ENCODE measurements at places on chromosomes 7 and 10.

DNA sequence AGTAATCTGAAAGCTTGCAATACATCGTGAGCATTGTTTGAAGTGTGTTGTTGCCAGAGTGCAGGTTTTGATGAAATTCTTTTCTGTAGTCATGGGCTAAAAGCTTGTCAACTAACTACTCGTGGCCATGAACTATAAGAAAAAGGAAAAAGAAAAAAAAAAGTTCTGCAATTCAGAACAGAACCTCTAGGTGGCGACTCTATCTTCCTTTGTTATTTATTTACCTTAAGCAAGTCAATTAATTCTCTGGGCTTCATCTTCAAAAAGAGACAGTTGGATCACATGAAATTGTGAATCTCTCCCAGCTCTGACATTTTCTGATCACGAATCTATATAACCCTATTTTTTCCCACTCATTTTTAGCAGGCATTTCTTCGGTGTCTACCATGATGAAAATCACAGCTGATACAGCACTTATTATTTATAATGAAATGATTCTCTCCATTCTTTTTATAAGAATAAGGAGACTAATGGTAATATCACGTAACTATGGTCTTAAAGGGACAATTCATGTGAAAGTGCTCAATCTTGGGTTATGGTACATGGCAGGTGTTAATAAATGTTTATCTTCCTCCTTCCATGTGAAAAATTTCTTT lies 18.8 kb downstream of the TMEM196 start:
- DNase-seq: no peak

DNA sequence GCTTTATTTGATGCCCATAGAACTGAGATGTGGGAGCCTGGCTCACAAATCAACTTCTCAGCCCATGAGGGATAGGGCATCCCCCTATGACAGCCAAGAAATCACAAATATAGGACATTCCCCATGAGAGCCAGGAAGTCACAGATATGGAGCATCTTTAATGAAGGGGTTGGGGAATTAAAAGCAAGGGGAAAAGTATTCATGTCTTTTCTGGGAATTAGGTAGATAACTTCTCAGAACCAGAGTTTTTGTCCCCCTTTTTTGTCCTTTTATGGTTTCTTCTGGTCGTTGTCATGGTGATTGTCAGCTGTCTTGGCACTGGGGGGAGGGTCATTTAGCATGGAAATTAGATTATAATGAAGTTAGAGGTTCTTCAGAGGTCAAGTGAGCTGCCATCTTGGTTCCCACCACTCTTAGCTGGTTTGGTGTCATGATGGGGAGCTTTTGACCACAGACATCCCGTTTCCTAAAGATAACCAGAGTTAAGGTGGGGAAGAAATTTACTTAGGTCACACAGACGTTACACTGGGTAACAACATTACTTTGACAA lies 56.9 kb downstream of the NOD1 start:
- no peak for DNase-seq

- DNase-seq: no peak
Observed at GRCh38 chr7:51950813-51951212, 634.2 kb upstream of the COBL start.

DNA sequence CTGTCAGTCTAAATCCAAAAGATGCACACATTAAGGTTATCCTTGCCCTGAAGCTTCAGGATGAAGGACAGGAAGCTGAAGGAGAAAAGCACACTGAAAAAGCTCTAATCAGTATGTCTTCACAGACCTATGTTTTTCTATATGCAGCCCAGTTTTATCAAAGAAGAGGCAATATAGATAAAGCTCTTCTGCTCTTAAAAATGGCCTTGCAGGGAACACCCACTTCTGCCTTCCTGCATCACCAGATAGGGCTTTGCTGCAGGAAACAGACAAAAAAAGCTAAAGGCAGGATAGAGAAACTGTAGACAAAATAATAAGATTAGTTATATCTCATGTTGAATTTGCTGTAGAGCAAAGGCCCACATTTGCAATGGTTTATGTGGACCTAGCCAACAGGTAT lies 14.9 kb upstream of the IFIT1B start:
- no peak for DNase-seq

GRCh38 chr7:44977304-44977958 lies 1.4 kb downstream of the MYO1G start:
- no peak for DNase-seq

- no peak for DNase-seq
Observed at GRCh38 chr7:100949227-100949932, at the start of gene MUC3A. MUC3A (plus strand) TSS chr7:100949534; CDS start chr7:100949625, 91 bp downstream.

- DNase-seq: no peak
Observed at GRCh38 chr10:77032188-77032570, 605.4 kb downstream of the KCNMA1 start.

GRCh38 chr10:129849853-129850252 lies 114.2 kb downstream of the EBF3 start:
- DNase-seq: no peak

- no peak for DNase-seq
Observed at GRCh38 chr10:79203014-79203644, 134.4 kb downstream of the ZMIZ1 start.

GRCh38 chr7:40571796-40572195 lies 437.0 kb downstream of the SUGCT start:
- no peak for DNase-seq

DNA sequence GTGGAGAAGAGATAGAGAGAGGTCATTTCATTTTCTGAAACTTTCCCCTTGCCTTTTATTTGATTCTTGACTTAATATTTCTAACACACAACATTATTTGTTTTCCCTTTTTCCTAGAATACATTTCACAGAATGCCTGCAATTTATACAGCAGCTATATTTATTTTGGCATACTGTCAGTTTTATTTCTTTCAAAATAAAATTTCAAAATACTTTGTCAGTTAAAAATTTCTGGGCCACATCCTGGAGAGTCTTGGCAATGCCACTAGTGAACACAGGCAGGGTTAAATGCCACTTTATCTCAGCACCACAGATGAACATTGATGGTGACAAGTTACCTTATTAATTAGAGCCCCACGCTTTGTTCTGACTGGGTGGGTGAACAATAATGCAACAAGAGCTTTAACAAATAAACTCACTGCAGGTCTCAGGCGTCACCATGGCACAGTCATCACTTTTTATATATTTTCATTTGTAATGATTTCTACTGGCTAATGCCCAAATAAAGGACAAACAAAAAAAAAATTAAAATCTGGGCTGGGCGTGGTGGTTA lies 494.0 kb downstream of the KIF20B start:
- DNase-seq: no peak

DNA sequence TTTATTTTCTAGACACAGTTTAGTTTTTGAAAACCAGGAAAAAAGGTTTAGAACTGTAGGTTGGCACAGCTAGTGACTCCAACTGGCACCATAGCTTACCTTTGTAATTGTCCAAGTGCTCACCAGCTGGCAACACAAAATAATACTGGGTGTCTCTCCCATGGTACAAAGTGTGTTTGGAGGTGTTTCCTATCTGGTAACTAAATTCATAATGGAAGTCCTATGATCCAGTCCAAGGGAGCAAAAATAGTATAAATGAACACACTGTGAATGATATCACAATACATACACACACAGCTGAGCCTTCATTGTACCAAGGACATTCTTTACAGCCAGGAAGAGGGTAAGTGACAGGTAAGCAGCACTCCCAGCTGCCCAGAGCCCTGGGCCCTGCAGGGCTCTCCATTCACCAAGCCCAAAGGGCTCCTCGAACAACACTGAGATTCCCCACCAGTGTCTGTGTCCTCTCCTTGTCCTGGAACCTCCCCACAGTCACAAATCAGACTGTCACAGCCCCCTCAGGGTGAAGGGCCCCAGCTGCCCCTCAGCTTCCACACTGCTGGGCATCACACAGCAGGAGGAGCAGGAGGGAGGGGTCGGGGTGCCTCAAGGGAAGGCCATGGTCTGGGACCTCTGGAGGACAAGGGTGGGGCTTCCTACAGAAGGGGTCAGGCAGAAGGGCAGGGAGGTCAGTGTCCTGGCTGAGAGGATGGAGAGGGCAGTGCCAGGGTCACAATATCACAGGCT lies 72.1 kb downstream of the PKD1L1 start:
- DNase-seq: no peak

DNA sequence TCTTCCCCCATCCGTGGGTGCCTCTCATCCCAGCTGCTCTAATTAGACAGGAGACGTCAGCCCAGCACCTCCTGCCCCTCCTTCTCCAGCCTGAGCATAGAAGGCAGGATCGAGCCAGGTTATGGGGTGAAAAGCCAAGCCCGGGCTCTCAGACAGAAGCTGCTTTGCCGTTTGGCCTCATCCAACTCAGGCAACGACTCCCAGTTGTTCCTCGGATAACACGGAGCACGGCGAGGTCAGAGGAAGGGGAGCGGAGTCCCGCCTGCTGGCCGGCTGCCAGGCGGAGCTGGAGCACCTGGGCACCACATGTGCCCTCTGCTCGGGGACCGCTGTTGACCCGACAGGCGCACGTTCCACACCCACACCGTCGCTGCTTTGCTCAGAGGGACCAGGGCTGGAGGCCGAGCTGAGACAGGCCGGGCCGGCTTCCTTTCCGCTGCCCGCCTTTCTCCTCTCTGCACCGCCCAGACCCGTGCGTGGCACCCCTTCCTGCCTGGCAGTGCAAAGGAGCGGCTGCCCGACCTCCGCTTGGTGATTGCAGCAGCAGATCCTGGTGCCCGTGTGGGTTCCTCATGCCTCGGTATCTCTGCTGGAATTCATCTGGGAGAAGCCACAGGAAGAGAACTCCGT lies 21.6 kb upstream of the UNCX start:
- DNase-seq: no peak

DNA sequence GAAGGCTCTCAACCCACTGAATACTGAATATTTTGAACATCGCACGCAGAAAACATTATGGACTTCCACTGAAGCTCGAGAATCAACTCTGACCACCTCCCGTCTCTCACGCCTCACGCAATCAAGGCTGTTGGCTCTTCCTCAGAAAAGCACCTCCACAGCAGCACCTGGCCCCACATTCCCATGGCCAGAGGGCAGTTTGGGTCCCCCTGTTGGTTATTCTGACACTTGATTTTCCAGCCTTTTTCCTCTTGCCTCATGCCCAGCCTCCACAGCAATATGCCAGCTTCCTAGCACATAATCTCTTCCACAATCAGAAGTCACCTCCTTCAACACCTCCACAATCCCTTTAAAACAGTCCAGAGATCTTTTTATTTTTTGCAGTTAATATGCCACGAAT lies 55.9 kb downstream of the SVOPL start:
- no peak for DNase-seq

DNA sequence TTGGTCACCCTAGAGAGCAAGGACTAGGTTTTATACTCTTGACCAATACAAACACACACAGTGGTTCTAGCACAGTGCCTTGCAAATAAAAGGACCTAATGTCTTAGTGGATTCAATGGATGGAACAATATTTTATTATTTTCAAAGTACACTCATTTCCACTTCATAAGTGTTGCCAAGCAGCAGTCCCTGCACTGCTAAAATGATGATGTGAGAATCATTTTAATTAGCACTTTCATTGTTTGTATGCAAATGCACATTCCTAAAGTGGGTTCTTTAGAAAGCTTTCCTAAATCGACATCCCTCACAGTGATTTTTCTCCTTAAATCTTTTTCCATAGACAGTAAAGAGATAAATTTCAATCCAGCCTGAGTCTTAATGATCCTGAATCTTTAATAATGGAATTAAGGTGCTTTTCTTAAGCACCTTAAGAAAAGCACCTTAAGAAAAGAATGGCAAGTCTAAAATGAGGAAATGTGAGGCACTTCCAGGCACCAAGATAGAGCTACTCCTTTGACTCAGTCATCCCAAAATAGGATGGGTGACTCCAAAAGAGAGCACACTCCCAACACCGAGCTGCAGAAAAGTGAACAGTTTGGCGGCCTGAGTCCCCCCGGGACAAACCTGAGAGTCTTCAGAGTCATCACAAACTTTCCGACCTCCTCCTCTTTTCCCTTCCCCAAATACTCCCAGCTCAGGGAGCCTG lies 84.5 kb downstream of the SORBS1 start:
- DNase-seq: no peak

- no peak for DNase-seq
Observed at GRCh38 chr10:42783181-42783549, 570 bp downstream of the BMS1 start.
